HuH-7 (cell line): ENCODE measurements at places on chromosomes 7 and 10.

- DNase-seq, result no peak
Measured at GRCh38 chr10:70283445-70284399, at the start of gene NPFFR1. Gene NPFFR1, minus strand, starts transcription at chr10:70284004. Its CDS starts 328 bp downstream, at chr10:70283676.

GRCh38 chr7:28301148-28301641, 111.1 kb upstream of the CREB5 start:
- DNase-seq, result no peak

GRCh38 chr10:131732631-131733127, 168.1 kb upstream of the PPP2R2D start:
- DNase-seq, result no peak

GRCh38 chr10:14757986-14758385, 16.7 kb downstream of the FAM107B start:
- DNase-seq, result no peak

- no peak for DNase-seq
Measured at GRCh38 chr10:111784946-111785465, 398.6 kb downstream of the GPAM start.

- peak; percentile 4 for DNase-seq
Measured at GRCh38 chr7:154231732-154232131, 179.5 kb downstream of the DPP6 start.

DNA sequence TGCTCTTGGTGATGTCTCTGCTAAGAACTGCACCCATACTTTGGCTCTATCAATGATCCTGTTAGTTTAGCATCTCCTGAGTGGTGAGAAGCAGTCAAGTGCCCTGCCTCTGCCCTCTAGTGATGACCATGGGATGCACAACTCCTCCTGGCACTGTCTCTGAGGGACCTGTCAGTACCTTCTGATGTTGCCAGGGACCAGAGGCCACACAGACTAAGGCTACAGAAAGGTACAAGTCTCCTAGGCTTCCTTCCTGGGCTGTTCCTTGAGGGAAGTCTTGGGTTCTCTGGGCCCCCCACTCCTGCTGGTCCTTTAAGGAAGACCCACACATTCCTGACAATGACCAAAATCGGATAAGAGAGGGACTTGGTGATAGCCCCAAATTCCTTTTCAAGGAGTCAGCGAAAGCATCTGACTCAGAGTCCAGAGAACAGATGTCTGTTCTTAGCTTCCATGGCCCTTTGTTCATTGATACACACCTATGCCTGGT, 15.3 kb downstream of the NKX2-3 start:
- peak; percentile 70 for DNase-seq

DNA sequence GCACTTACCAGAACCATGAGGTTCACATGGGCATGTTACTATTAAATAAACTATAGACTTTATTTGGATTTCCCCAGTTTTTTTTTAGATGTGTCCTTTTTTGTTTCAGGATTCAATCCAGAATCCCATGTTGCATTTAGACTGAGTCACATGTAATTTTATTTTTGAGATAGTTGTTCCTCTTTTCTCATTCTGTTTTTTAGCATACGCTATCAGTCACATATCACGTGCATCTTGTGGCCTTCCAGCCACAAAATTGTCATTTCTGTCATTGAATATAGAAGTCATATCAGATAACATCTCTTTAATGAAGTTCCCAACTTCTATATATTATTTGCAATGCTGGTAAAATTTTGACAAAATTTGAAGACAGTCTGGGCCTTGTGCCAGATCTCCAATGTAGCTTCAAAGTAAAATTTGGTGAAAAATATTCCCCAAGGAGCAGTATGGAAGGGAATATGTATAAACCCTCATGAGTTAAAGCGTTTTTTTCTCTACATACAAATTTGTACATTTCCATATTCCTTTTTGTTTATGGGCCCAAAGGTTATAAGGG, 132.3 kb upstream of the MKI67 start:
- DNase-seq, result no peak

GRCh38 chr10:76236356-76236755, 804.9 kb downstream of the LRMDA start:
- no peak for DNase-seq

DNA sequence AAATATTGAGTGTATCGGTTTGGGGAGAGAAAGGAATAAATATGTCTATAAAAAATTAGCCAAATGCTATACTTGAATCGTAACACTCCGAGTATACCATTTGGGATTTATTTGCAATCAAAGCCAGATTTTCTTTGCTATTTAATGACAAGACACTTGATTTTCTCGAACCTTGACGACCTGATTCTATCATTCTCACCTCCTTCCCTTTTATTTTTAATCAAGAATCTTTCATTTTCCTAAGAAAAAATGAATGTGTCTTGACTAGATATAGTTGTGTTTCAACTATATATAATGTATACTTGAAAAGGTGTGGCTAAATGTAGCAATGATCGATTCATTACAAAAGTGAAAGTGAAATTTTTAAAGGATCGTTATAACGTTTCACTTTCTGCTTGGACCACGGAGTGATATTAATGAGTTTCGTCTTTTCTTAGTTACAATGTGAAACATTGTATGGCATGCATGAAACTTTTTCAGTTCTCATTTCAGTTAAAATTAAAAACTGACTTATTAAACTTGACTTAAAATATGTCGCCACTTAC, 562 bp downstream of the NUB1 start:
- no peak for DNase-seq

- DNase-seq, result no peak
Measured at GRCh38 chr10:74022926-74023629, 25.2 kb downstream of the VCL start.

DNA sequence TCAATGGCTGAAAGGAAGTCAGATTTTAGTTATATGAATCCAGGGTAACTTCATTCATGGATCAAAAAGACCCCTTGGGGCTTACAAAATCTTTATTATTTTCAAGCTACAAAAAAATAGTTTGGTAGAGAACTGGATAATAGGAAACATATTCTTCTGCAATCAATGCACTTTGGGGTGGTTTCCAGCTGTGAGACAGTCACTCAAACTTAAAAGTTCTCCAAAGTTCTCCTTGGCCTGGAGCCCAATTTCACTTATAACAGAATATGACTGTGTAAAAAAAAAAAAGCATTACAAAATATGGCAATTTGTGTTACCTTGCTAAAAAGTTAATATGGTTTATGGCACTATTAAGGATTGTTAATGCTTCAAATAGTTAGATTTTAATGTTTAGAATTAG, 255.5 kb downstream of the AGMO start:
- DNase-seq, result no peak

GRCh38 chr10:62548686-62549085, 174.5 kb downstream of the ZNF365 start:
- no peak for DNase-seq

DNA sequence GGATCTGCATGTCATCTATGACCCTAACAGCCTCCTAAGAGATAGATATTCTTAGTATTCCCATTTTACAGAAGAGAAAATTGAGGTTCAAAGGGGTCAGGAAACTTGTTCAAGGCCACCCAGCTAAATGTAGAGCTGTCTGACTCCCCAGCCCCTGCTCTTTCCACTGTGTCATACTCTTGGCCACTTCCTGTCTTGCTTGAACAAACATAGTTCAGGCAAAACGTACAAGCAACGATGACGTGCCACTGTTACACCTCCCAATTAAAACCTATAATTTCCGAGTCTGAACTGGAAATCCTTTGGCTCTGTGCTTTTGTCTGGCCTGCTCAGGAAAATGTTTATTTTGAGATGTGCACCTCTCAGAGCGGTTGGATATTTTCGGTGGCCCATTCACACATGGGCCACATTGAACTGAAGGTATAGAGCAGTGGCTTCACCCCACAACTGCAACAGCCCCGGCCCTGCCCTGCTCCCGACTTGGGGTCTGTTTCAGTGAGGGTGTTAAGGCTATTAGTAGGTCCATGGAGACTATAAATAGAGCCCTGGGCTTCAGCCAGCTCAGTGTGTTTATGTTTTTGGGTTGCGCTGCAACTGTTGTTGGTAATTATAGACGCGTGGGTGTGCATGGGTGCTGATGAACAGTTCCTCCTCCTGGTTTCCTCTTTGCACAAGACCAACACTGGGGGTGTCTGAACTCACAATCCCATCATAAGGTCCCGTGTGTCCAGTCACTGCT, 172.3 kb upstream of the ADO start:
- no peak for DNase-seq

DNA sequence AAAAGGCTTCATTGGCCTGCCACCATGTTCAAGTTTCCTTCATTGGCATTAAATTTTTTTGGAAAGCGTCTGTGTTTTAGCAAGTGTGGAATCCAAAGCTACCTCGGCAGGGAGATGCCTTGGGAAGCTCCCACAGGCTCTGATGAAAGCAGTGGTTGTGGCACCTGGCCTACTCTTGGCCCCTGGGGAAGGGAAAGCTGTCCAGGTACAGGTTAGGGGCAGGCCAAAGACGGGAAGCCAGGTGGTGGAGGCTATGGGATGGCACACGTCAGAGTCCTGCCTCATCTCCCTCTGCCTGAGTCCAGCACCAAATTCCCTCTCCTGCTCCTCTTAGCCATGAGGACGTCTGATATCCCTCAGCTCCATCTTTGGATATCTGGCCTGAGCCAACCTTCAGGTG, 49.7 kb downstream of the C10orf120 start:
- no peak for DNase-seq

- no peak for DNase-seq
Measured at GRCh38 chr10:47372726-47373125, 11.4 kb downstream of the ZNF488 start.

DNA sequence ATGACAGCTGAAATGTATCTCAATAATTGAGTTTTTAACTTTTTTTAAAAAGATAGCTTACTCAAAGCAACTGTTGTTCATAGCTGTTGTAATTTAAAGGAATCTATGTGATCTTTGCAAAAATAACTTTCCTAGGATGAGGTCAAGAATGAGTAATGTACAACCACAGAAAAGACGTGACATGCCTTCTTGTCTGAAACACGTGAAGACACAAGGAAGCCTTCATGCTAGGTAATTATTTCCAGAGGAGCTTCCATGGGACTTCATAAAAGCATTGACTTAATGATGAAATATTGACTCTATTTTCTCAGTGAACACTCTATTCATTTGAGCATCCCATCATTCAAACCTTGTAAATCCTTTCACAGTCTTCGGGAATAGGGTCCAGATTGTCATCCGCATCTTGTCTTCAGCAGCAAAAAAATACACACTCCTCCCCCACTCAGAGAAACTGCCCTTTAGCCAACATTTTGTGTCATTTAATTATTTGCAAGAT, 528.0 kb downstream of the NRG3 start:
- no peak for DNase-seq

DNA sequence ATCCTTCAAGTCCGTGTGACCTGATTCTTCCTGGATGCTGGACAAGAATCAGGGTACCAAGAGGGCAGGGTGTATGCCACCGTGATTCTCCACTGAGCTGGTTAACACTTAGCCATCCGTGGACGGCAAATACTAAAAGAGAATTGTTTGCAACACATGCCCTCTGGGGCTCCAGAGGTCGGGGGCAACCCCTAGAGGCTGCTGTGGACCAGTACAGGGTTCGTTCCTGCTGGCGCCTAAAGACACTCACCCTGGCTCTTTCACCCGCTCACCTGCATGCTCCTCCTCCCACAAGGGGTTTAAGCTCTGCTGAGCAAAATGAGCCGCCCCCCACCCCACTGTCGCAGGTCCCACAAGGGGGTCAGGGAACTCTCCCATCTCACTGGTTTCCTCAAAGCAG, 148.7 kb upstream of the ITGB1 start:
- no peak for DNase-seq

DNA sequence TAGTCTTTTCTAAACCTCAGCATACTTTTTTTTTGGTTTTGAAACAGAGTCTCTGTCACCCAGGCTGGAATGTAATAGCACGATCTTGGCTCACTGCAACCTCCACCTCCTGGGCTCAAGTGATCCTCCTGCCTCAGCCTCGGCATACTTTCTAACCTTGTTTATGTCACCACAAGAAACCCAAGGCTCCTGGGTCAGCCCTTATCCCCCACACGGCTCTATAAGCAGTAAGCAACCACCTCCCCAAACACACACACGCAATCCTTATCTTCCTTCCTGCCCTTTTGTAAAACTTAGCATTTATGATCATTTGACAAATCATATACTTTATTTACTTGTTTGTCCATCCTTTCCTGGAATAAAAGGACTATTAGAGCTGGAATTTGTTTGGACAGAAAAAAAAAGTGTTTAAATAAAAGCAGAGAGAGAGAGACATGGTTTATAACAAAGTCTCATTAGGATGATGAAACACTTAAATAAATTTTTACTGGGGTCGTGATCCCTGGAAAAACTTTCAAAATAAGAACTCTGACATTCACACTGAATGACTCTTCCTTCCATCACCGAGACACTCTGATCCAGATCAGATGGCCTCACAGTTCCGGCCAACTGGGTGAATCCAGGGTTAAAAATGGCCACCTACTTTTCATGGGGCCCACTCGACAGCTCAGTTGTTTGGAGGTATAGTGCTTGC, 72.7 kb upstream of the PIK3CG start:
- DNase-seq, result no peak

DNA sequence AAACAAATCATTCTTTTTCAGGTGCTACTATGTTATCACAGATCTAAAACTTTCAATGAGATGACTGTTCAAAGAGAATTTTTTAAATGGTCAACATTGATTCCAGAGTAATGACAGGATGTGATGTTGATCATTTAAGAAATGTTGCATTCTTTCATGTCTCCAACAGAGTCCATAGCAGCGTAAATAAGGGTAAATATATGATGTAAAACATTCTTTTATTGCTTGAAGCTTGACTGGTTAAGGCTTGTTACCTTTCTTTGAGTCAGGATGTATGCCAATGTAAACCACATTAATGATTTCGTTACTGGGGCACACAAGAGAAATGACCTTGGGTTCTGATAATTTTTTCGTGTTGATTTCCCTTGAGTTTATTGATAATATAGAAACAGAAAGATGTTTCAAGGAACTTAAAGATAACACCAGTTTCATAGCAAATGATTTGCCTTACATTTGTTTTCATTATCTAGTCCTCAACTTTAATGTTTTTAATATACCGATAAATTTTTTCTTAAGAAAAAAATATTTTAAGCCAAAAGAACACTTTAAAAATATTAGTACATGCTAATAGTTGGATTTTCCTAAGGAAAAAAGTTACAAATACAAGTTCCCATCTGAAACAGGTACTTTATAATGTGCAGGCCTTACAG, 3.5 kb downstream of the STK17A start:
- DNase-seq, result no peak

- DNase-seq, result no peak
Measured at GRCh38 chr10:88389456-88389855, 193.7 kb downstream of the RNLS start.

GRCh38 chr10:37680716-37681616, 176.4 kb downstream of the ZNF248 start:
- DNase-seq, result no peak

GRCh38 chr10:51073453-51074237, 642 bp upstream of the PRKG1 start:
- peak; percentile 15 for DNase-seq

DNA sequence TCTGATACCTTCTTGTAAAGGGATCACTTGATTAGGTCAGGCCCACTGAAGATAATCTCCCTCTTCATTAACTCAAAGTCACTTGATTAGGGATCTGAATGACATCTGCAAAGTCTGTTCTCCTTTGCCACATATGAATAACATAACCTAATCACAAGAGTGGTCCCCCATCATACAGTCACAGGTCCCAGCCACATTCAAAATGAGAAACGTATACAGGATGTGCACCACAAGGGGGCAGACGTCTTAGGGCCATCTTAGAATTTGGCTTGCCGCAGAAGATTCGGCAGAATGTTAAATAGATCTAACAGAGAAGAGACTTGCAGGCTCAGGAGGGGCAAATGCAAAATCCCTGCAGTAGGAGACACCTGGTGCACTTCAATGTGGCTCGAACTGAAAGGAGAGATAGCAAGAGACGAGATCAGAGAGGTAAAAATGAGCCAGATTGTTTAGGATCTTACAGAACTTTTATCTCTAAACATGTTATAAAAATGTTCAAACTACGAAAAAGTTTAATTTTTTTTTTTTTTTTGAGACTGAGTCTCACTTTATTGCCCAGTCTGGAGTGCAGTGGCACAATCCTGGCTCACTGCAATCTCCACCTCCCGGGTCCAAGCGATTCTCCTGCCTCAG, 10.4 kb upstream of the SMC3 start:
- DNase-seq, result no peak
